GM12892 (cell line): ENCODE measurements at places on chromosomes 13 and 19.
A peak's percentile ranks its signal among the peaks of the same experiment; 100 is the strongest.

GRCh38 chr13:35891507-35892441, 239.4 kb downstream of the DCLK1 start:
- DNase-seq, result no peak

GRCh38 chr19:6187374-6187773, 51.9 kb downstream of the ACSBG2 start:
- no peak for DNase-seq

- no peak for DNase-seq
Measured at GRCh38 chr19:4754248-4754647, 30.6 kb upstream of the DPP9 start.

- no peak for DNase-seq
Measured at GRCh38 chr13:31898378-31899071, 133.0 kb upstream of the FRY start.

- DNase-seq, result no peak
Measured at GRCh38 chr19:18453269-18454024, 15.5 kb upstream of the ISYNA1 start.

DNA sequence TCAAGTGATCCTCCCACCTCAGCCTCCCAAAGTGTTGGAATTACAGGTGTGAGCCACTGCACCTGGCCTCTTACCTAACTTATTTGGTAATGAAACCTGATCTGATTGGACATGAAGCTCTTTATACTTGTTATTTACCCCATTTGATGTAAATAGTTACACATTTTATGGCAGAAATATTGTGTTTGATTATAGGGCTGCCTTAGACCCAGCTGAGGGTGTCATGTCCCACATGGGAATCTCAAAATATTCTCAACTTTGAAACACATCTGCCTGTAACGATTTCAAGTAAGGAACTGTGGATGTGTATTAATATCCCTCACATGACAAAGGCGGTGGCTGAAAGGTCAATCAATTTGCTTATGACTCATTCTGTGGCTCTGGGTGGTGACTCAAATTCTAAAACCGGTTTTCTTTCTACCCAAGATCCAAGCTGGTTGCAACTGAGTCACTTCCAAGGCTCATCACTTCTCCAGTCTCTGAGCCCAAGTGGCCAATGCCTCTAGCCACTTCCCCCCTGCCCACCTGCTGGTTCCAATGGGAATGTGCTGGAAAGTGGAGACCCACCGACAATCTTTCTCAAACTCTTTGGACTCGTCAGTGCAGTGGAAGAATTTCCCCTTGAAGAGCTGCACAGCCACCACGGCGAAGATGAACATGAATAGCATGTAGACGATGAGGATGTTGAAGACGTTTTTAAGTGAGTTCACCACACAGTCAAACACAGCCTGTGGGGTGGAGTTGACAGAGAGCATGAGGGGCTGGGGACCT, 110.9 kb downstream of the IER2 start:
- peak; percentile 61 for DNase-seq

GRCh38 chr19:5985098-5985783, 7.3 kb upstream of the RANBP3 start:
- DNase-seq, result no peak

DNA sequence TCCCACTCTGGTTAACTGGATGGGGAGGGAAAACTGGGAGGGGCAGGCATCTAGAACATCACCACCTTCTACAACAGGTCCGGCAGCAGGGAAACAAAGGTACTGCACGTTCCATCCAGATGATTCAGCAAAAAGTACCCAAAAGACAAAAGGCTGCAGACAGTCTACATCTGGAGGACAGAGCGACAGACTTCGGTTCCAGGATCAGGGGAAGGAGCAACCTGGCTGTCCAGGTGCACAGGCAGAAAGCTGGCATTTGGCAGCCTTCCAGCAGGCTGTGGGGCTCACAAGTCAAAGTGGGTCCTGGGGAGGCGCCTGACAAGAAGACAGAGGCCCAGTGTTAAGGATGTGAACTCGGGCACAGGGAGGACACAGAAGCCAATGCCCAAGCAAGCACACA, 202.9 kb downstream of the SUCLA2 start:
- no peak for DNase-seq

- DNase-seq, result no peak
Measured at GRCh38 chr13:22812793-22813192, 368.0 kb upstream of the SGCG start.

DNA sequence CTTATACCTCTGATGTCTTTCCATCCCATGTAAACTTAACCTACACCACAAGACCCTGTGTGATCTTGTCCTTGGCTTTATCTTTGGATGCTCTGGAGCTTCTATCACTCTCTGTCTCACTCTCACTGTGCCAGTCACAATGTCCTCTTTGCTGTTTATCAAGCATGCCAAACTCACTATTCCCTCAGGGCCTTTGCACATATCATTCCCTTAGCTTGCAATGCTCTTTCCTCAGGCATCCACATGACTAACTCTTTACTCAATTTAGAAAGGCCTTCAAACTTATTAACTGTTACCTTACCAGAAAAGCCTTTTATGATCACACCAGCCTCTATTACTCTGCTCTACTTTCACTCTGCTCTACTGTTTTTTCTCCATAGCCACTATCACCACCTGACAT, 354.1 kb downstream of the RFC3 start:
- no peak for DNase-seq

GRCh38 chr13:109785141-109785891, 1.1 kb downstream of the IRS2 start:
- no peak for DNase-seq

DNA sequence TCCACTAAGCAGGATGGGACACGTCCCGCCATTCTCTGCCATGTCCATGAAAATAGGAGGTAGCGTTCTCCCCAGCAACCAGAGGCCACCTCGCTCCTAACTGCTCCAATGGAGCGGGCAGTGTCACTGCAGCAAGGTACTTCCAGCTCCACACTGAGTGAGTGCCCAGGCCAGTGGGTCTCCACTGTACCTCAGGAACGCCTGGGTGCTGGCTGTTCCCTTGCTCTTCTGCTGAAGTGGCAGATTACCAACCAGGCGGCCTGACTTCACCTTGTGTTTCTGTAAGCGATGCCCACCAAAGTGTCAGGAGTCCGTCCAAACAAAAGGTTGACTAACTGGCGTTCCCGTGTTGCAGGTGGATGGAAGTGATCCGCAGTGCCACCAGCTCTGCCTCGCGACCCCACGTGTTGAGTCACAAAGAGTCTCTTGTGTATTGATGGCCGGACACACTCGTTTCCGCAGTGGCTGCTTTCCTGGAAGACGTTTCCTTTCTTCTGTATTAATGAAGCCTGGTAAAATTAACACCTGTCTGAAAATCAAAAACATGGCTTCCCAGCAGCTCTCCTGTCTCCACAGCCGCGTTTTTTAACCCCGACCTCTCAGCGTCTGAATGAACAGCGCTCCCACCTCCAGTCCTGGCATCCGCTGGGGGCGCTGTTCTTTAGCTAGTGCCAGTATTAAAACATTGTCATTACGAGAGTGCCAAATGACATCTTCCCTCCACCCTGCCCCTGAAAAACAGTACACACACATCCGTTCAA, 128.8 kb downstream of the STK24 start:
- DNase-seq, result no peak
